ENCODE measurements at places on chromosomes 4 and X.

DNA sequence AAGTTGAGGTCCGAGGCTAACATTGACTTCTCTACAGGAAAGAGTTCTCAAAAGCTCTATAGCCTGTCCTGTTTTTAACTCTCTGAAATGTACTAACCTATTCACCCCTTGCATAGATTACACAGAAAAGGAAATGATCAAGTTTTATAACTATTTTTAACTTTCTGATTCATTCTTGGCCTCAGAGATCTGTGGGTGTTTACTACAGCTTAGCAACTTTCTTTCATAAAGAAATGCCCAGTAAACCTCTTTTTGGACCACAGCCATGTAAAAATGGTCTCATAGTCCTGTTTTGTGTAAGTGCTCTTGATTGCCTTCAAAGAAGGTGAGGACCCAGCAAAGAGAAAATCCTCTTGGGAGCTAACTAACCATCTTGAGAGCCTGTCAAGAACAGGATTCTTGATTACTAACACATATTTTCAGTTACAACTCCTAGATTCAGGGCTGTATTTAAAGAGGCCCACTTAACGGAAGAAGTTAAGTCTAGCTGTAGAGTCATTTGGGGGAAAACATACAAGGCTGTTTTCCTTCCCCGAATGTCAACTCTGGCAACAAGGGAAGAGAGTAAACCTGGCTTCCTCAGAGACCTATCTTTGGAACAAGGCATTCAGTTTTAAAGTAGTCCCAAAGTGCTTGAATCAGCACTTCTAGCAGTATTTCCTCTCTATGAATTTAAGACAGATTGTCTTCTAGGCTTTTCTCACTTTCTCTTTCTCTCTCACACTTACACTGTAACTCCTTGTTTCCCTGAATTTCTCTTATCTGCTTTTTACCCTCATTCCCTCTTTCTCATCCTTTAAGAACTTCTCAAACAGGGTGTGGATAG is 78.2 kb downstream of the IL21 start:
- DNase-seq: no peak

GRCh38 chrX:136021903-136022302 is 36.7 kb downstream of the SLC9A6 start:
- DNase-seq: no peak

DNA sequence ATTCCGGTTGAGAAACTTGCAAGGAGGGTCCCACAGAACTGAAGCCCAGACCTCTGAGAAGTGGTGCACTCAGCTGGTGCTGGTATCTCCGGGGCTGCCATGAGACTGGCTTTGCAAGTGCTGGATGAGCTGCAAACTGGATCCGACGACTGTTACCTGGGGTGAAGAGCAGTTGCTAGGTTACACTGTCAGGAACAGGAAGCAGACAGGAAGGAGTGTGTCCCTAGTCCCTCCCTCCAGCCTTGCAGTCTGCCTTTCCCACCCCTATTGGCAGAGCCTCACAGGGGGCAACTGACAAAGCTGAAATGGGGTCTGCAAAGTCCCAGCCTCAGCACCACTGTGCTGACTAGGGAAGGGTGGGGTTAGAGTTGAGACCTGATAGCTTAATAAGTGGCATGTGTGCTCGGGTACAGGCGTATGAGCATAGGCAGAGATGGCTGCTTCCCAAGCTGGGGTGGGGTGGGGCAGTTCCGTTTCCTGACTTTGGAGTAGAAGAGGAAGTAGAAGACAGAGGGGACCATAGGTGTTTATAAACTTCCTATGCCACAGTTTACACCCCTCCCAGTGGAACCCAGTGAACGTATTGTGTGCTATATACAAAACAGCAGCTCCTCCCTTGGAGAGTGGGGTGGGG is 18.0 kb downstream of the PPEF1 start:
- no peak for DNase-seq

DNA sequence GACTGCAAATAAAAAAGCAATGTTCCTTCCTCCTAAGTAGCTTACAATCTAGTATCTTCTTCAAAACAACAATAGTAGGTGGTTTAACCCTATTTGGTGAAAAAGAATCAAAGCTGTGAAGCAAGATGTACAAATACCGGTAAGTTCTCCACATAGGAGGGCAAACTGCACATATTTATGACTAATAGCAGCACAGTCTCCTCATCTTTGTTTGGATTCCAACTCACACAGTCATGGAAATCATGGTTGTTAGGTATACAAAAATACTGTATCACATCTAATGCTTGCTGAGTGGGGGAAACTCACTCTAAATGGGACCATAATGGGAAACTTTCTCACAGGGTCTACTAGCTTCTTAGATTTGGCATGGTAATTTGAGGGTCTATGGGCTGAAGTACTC is 597.2 kb downstream of the INPP4B start:
- no peak for DNase-seq

- DNase-seq: peak; percentile 50
Observed at GRCh38 chr4:11720292-11720691, 291.6 kb upstream of the HS3ST1 start.

DNA sequence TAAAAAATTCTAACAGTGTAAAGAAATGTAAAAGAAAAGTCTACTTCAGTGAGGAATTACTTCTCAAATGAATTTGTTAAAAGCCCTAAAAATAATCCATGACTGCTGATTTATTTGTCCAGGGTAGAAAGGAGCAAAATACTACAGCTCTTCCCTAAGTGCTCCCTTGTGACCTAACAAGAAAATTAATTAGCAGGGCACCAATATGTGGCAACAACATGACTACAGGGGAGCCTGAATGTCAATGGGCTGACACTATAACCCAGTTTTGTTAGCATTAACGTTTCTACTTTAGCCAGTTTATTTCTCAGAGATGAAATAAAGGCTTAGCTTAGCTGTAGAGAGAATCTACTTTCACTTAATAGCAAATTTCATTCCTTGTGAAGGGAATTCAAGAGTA is 918.9 kb upstream of the EPHA5 start:
- no peak for DNase-seq

DNA sequence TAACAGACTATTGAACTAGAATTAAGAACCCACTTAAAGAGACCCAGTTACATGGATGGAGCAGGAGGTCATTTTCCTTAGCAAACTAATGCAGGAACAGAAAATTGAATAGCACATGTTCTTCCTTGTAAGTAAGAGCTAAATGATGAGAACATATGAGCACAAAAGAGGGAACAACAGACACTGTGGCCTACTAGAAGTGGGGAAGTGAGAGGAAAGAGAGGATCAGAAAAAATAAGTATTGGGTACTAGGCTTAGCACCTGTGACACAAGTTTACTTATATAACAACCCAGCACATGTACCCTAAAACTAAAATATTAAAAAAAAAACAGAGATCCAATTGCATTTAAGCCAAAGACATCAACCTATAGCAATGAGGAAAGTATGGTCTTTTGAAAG is 26.2 kb downstream of the ARAP2 start:
- no peak for DNase-seq
